ENCODE measurements at places on chromosomes 3 and 15. TPM values are rescaled to one million over a fixed set of nuclear protein-coding genes. Genes with fewer than 3 reads are reported as not detected.

GOLGA6D gene
- total RNA-seq, result not detected

ACVR2B gene
- total RNA-seq, result 4.0 TPM

CEMIP gene
- total RNA-seq, result 0.46 TPM

DPPA2 gene
- total RNA-seq, result not detected

GPR87 gene
- total RNA-seq, result not detected

SLC22A13 gene
- total RNA-seq, result not detected

GOLGA8N gene
- total RNA-seq, result 1.6 TPM

TM4SF4 gene
- total RNA-seq, result not detected

All from epithelial cell of umbilical artery (primary cell).